NCI-H446 treated with DMSO at 0.1 percent for 48 hours (cell line): ENCODE measurements at places on chromosomes 12 and 14.

- DNase-seq = no peak
Observed at GRCh38 chr14:104333646-104334423, 195.4 kb downstream of the KIF26A start.

DNA sequence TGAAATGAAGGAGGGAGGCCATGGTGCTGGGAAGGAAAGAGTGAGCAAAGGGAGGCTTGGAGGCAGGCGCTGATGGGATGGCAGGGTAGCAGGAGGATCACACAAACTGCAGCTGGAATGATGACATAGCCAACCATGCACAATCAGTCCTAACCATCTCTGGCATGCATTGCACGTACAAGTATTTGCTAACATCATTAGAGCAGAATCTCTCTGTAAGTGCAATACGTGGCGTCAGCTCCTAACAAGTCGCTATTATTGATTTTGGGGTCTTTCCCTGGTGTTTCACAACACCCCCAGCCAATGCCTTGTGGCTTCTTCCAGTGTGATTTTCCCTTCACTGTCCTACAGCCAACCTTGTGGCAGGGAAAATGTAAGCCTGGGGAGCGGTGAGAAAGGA lies 18.5 kb downstream of the BDKRB1 start:
- DNase-seq = no peak

- no peak for DNase-seq
Observed at GRCh38 chr14:51360592-51360991, 120.5 kb downstream of the TMX1 start.

DNA sequence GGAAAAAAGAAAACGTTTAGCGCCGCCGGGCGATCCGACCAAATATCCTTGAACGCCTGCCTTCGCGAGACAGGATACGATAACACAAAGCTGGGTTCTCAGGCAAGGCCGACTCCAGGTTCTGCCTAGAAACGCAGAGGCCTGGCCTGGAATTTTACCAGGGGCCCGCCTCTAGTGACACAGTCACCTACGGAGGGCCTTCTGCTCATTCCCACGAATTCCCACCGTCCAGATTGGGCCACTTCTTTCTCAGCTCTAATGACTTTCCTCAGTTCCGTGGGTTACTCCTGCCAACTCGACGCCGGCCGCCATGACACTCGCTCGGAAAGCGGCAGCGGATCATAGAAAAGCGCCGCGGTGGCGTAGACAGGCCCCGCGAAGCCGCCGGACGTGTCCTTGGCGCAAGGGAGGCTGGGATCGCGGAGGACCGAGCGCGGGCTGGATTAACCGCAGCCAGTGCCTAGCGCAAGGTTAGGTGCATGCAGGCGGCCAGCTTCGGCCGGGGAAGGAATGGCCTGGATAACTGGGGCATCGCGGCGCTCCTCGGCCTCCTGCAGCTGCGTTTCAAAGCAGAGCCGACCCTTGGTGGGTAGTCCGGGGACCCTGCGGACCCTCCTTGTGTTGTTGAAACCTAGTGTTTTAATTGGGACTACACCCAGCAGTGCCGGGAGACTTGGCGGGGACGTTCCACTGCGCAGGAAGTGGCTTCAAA lies at the start of gene TRIP11:
TSS of gene TRIP11 (minus strand) at position 341 of the 712 bp plus-strand sequence. CDS start 374 bp downstream, outside the sequence.
- DNase-seq = peak; percentile 86

DNA sequence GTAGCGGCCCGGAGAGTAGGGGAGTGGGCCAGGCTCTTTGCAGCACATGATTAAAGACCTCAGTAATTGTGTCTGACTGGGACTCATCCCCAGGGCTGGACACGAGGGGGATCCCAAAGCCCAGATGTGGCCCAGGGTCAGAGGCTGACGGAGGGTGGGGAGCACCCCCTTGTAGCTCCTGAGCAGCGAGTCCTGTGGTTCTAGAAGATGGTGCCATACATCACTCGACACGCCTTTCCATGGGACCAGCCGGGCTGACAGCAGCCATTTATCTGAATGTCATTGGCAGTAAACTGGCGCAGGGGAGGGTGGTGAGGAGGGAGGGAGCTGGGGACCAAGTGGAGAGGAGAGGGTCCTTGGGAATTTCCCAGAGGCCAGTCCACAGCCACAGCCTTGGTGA lies 65.1 kb upstream of the FAM222A start:
- no peak for DNase-seq

GRCh38 chr12:64997858-64998257 lies 123.2 kb downstream of the WIF1 start:
- DNase-seq = no peak

GRCh38 chr12:80556566-80556965 lies 112.5 kb downstream of the PTPRQ start:
- DNase-seq = no peak

DNA sequence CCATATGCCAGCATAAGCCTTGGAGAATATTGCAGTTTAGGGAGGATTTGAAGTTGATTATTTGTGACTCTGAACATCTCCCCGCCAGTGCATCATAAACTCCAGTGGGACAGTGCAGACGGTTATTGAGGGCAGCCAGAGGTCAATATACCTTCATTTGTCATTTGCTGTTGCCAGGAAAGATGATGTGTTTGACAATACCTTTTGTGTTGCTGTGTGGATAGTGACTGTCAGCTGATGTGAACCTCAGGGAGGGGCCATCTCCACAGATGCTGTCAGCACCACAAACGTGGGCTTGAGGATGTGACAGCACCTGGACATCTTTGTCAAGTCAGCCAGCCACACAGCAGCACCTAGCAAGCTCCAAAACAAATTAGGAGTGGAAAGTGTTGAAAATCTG lies 11.5 kb downstream of the CCDC198 start:
- no peak for DNase-seq

DNA sequence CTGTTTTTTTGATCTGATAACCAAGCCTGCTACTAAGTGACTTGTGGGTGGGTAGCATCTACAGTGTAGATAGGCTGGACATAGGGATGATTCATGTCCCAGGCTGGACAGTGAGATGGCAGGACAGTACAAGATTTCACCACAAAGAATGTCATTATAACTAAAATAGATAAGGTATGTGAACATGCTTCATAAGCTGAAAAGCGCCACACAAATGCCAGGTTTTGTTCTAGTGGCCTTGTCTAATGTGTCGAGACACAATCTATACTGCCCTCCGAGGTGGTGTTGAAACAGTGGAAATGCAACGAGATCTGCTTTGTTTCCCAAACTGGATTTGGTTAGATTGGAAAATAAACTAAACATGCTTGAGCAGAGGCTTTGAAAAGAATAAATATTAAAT lies 4.4 kb downstream of the LGALS3 start:
- no peak for DNase-seq

- DNase-seq = no peak
Observed at GRCh38 chr12:110235383-110235782, 45.7 kb upstream of the ATP2A2 start.

- DNase-seq = no peak
Observed at GRCh38 chr12:132444957-132445883, 44.7 kb upstream of the FBRSL1 start.

DNA sequence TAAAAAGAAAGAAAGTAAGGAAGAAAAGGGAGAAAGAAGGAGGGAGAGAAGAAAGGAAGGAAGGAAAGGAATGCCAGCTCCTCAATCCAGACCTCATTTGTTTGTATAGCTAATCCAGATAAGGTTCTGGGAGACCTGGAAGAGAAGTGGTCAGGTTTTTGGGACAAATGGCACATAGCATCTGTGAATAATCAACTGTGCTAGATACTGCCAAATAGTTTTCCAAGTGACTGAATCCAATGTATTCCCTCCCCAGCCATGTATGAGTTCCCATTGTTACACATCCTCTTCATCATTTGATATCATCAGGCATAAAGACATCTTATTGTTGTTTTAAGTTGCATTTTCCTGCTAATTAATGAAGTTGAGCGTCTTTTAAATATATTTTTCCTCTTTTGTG lies 18.6 kb upstream of the PTGR2 start:
- no peak for DNase-seq

- no peak for DNase-seq
Observed at GRCh38 chr12:42386308-42386707, 60.3 kb downstream of the PPHLN1 start.

- DNase-seq = no peak
Observed at GRCh38 chr14:56678838-56679237, 99.2 kb downstream of the TMEM260 start.

DNA sequence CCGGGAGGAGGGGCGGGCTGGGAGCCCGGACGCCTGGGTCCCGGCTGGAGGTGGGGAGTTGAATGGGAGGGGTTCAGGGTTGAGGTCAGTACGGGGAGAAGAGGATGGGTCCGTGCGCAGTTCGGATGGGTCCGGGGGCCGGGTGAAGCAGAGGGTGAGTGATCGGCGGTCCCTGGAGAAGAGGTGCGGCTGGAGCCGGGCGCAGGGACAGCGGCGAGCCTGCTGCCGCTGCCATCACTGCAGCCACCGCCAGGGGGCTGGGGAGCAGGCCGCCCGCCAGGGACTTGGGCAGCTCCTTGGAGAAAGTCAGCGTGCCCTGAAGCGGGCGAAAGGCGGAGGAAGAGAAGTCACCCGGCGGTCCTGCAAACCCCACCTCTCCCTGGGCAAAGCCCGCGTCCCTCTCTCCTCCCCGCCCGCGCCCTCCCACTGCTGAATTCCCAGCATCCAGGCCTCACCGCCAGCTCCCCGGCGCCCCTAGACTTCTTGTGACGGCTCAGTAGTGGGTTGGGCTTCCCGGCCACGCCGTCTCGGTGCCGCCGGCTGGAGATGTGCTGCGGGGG lies 6.0 kb upstream of the GPR84 start:
- DNase-seq = no peak

DNA sequence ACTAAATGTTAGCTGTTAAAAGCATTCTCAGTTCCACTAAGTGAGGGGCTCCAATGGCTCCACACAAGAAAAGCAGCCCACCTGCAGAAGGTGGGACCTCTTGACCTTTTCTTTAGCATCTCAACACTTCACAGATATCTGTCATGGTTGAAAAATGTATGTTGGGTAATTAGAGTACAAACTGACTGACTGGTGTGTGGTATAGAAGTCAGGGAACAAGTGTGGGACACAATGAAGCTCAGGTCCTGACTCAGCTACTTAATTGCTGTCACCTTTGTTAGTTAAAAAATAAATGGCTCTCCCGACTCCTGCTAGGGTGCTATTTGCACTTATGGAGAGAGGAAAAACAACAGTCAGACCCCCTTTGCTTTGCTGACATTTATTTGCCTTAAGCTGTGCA lies 299.0 kb downstream of the TTC6 start:
- no peak for DNase-seq

DNA sequence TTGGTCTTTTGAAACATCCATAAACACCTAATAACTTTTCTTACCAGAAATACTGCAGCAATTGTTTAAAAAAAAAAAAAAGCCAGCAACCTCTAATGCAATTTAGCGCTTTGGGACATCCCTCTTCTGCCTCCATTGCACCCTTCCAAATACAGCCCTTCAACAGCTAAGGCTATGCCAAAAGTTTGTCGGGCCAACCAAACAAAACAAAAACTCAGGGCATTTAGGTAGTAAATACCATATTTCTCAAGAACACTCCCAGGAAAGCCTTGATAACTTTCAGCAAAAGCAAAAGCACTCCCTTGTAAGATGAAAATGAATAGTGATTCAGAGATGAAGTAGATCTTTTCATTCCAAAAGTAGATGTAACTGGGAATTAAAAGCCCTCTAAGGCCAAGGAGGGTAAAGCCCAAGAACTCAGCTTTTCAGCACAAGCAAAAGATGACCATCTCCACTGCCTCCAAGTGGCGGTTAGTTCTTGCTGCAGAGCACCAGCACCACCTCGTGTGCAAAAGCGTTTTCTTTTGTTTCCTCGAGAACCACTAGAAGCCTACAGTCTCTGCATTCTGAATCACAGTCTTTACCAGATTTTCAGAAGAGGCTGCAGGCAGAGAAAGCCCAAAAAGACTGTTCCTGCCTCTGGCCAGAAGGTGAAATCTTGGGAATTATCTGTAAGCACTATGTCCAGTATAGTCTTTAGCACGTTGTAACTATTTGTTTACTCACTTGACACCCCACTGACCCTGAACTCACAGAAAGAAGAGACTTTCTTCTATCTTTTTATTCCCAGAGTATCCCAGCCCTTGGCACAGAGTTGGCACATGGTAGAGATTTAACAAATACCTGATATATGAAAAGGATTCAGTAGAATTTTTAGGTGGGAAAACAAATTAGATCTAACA lies 53.1 kb downstream of the SIX6 start:
- DNase-seq = no peak

DNA sequence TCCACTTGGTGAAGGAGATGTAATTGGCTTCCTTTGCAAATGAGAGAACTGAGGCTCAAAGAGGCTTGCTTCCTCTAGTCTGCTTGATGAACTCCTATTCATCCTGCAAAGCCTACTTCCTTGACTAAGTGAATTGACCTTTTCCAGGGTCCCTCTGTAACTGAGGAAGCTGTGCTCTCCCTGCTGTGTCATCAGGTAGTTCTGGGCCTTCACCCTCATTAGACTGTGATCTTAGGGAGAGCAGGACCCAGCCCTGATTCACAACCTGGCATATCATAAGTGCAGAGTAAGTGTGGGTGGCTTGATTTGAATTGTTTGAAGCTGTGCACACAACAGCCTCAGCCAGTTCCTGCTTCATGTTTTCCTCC lies 16.3 kb downstream of the ASB2 start:
- no peak for DNase-seq

- no peak for DNase-seq
Observed at GRCh38 chr12:92370828-92371227, 225.2 kb upstream of the BTG1 start.

GRCh38 chr14:22945642-22946041 lies 11.2 kb downstream of the HAUS4 start:
- DNase-seq = no peak

- DNase-seq = no peak
Observed at GRCh38 chr12:131959641-131960589, 10.2 kb downstream of the EP400 start.

DNA sequence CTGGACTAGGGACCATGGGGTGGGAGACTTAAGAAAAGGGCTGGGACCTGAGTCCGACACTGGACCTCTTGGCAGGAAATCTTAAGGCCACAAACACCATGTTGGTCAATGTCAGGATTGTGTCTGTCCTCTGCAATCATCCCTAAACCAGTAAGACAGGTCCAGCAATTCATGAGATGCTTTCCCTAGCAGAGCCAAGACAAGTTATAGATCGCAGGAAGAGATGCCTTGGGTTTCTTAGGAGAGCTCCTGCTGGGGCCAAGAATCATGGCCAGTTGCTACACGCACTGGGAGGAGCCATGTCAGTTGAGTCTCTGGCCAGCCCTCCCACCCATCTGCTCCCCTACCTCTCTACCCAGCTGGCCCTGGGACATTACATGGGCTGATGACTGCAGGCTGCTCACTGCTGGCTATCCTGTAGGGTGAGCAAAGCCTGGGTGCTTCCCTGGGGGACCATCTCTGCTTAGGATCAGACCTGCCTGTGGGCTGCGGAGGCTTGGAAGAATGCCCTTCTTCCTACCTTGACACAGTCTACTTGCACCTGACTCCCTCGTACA lies 14.2 kb downstream of the PLEKHH1 start:
- no peak for DNase-seq
